Glutamatergic neuron (in vitro differentiated cells): ENCODE measurements at places on chromosomes 6 and 20.

GRCh38 chr6:128479048-128479666 lies 41.2 kb downstream of the PTPRK start:
- DNase-seq = no peak

DNA sequence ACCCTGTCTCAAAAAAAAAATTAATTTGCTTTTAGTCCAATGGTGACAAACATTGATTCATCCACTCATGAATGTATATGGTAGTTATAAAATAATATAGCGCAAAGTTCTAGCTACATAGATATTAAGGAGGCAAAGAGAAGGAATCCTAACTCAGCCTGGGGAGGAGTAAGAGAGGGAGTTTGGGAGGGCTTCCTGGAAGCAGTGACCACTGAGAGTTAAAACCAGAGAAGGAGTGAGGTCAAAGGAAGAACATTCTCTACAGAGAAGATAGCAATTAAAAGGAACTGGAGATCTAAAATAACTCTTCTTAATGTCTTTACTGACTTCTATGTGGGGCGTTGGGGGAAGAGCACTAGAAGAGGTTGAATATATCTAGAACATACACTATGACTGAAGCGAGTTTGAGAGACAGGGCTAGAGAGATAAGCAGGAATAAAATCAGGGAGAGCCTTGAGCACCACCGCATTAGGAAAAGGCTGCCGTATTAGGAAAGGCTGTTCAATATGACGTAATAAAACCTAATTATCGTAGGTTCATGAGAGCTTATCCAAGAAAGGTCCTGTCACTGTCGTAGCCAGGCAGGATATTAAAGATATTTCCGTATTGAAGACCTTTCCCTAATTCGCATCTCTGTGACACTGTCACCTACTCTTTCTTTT lies 81.8 kb upstream of the CNKSR3 start:
- no peak for DNase-seq

GRCh38 chr6:168699631-168700295 lies 258.8 kb downstream of the SMOC2 start:
- DNase-seq = no peak

DNA sequence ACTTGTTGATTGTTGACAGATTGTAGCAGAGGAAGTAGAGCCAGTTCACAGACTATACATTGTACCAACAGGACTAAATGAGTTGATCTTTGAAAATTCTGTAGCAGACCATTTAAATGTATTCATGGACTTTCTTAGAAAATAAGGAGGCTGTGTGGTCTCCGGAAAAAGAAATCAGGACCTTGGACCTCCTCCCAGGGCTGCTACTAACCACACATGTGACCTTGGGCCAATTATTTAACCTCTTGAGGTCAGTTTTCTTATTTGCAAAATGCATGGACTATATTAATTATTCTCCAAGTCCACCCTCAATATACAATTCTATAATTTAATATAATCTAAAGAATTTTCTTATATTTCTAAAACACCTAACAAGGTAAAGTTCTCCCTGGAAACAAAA lies 492.0 kb upstream of the JAG1 start:
- DNase-seq = no peak

- DNase-seq = no peak
Observed at GRCh38 chr6:133816171-133816570, 72.7 kb upstream of the TCF21 start.

- no peak for DNase-seq
Observed at GRCh38 chr6:156061465-156061864, 605.8 kb upstream of the NOX3 start.

GRCh38 chr6:32397252-32397920 lies 9.6 kb downstream of the BTNL2 start:
- no peak for DNase-seq

- no peak for DNase-seq
Observed at GRCh38 chr6:154378518-154378917, 21.9 kb upstream of the IPCEF1 start.

DNA sequence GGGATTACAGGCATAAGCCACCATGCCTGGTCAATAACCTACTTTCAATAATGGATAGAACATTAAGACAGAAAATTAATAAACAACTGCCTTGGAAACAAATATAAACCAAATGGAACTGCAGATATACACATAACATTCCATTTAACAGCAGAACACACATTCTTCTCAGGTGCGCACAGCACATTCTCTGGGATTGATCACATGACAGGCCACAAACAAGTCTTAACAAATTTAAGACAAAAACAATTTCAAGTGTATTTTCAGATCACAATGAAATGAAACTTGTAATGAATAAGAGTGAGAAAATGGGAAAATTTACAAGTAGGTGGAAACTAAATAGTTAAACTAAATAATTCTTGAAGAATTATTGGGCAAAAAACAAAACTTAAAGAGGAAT lies 167.9 kb downstream of the TBX18 start:
- DNase-seq = no peak

DNA sequence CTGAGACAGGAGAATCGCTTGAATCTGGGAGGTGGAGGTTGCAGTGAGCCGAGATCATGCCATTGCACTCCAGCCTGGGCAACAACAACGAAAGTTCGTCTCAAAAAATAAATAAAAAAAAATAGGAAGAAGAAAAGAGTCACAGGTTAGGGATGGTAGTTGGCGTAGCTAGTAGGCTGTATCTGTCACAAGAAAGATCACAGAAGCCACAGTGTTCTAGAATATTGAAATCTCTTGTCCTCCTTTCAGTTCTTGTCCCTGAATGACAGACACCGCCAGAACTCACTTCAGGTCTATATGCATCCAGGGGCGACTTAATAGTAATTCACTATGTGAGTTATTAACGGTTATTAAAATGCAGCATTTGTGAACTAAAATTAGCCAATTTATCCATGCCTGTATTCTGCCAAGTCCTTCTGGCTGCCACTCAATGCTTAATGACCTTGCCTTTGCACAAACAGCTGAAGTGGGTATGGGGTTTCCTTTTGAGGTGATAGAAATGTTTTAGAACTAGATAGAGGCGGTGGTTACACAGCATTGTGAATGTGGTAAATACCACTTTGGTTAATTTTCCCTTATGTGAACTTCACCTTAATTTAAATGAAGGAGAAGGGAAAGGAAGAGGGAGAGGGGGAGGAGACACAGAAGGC lies 41.3 kb upstream of the ZMYND8 start:
- no peak for DNase-seq

- DNase-seq = no peak
Observed at GRCh38 chr6:29992807-29993206, 50.5 kb downstream of the HLA-A start.

- DNase-seq = no peak
Observed at GRCh38 chr20:3277686-3278465, 38.9 kb upstream of the SLC4A11 start.

DNA sequence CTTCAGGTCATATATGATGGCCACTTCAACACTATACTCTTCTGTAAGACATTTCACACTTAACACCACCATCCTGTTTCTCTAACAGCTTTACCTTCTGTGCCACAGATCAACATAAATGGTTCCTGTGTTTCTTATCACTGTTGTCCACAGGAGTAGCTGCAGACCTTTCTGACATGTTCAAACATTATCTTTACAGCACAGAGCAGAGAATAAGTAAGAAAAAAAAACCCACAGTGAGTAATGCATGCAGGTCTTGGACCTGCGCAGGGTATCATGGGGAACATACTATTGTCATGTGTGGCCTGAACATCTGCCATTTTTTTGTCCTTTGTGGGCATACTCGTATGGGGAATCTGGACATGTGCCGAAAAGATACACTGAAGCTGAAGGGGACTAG lies 161.9 kb downstream of the KIF16B start:
- DNase-seq = no peak
